ENCODE measurements at places on chromosomes 5 and 9.

DNA sequence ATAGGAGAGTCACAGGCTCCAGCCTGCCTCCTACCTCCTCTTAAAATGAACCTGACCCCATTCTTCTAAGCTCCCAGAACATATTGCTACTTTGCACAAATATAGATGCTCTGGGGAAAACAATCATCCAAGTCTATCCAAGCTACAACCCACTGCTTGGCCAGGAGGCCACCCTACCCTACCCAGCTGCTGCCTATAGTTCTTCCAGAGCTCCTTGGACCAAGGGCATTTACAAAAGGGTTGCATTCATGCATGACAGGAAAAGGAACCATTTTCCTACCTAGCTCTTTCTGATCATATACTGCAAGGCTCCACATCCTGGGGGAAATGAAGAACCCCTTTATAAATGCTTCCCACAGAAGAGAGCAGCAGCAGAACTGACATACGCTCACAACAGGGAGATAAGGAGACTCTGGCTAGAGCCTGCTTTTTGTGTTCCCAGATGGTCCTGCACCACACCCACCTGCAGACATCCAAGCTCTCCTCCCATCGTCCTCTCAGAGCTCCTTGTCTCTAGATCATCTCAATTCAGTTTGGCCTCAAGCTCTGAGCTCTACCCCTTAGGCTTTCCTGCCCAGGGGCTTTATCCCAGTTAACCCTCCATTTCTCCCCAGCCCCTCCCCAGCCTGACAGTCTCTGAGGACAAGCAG lies 185.5 kb downstream of the SPOCK1 start:
- DNase-seq, result no peak

GRCh38 chr5:179139111-179139935 lies 79.2 kb downstream of the ZNF354C start:
- DNase-seq, result no peak

DNA sequence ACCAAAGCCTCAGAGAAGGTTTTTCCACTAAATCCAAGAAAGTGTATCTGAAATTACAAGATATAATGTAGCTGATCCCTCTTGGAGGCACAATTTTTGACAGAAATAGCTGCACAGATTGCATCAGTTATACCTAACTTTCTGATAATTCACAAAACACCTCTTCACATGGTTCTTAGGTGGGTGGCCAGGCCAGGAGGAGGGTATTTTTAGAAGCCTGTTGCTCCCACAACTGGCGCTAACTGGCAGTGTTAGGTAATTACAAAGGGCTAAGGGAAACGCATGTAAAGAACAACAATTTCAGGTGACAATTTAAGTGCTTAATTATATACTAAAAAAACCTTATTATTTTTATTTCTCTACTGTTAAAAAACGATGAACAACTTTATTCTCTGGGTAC lies 247.9 kb downstream of the BNC2 start:
- no peak for DNase-seq

DNA sequence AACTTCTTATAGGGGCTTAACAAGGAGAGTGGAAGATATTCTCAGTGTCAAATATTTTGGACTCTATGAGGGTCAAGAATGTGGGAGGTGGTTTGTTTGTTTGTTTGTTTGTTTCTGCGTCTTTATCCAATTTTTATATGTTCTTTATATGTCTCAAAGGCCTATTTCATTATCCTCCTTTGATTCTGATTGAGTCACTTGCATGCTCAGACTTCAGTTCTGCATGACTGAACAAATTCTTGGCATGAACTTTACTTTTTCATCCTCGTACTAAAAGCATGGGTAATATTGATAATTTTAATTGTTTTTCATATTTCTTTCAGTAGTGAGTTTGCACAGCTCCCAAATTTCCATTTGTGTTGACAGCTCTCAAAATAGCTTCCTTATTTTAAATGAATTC lies 19.2 kb upstream of the ERBIN start:
- DNase-seq, result no peak

DNA sequence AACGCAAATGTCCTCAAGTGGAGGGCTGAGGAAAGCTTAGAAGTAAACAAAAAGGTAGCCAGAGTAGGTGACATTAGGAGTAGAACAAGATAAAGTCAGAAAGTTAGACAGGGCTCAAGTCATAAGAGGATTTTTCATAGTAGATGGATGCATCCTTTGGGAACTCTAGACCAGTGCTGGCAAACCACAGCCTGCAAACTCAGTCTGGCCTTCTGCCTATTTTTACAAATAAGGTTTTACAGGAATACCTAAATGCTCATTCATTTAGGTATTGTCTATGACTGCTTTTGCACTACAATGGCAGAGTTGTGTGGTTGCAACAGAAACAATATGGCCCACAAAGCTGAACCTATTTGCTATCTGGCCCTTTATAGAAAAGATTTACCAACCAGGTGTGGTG lies 116.0 kb upstream of the HMHB1 start:
- no peak for DNase-seq

GRCh38 chr5:139460455-139460854 lies 2.1 kb downstream of the ECSCR start:
- DNase-seq, result no peak

- no peak for DNase-seq
These were observed 151.2 kb upstream of the ADRA1B start for GRCh38 chr5:159765135-159765433.

DNA sequence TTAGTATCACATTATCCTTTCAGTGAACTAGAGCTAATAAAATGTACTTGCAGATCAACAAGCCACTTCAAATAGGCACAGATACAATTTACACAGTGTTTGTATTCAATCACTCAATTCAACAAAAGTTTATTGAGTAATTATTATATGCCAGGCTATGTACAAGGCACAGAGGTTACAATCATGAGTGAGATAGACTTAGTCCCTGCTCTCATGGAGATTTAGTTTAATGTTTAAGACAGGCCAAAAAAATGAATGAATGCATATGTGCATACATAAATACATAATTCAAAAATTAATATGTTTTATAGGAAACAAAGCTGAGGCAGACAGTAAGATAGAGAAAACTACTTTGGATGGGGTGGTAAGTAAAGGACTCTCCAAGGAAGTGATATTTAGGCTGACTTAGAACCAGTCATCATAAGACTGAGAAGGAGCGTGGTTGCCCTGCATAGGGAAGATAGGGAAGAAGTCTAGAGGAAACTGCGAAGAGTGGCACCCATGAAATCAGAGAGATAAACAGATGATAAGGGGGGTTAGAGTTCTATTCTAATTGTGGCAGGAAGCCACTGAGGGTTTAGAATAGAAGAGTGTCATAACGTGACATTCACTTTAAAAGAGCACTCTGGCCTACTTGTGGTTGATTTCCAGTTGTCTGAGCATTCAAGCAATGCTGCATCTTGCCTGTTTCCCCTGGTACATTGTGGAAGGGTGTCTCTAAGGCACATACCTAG lies 49.7 kb upstream of the GRAMD2B start:
- DNase-seq, result no peak

DNA sequence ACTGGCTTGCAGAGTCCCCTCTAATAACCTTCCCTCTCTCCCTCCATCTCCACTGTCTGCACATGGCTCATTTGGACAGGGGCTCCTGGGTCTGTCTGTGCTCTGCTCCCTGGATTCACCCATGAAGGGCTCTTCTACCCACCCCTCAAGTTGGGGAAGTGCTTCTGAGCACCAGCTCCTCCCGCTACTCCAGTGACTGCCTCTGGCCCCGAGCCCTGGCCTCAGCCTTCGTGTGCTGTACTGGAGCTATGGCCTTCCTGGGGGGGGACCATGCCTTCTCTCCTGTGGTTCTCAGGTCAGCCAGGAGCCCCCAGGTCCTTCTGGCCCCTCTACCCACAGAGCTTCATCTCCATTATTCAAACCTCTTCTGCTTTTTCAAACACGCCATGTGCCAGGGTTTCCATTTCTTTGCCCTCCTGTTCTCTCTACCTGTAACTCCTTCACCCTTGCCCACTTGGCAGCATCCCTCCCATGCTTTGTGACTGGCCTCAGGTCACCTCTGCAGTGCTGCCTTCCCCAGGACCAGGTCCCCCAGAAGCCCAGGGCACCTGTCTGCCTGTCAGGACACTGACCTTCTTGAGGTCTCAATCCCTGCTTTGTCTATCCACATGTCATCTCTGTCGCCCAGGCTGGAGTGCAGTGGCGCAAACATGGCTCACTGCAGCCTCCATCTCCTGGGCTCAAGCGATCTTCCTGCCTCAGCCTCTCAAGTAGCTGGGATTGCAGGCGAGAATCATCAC lies 9.5 kb downstream of the SH3PXD2B start:
- DNase-seq, result no peak

- DNase-seq, result no peak
These were observed 159.7 kb upstream of the SEMA6A start for GRCh38 chr5:116733991-116734975.

DNA sequence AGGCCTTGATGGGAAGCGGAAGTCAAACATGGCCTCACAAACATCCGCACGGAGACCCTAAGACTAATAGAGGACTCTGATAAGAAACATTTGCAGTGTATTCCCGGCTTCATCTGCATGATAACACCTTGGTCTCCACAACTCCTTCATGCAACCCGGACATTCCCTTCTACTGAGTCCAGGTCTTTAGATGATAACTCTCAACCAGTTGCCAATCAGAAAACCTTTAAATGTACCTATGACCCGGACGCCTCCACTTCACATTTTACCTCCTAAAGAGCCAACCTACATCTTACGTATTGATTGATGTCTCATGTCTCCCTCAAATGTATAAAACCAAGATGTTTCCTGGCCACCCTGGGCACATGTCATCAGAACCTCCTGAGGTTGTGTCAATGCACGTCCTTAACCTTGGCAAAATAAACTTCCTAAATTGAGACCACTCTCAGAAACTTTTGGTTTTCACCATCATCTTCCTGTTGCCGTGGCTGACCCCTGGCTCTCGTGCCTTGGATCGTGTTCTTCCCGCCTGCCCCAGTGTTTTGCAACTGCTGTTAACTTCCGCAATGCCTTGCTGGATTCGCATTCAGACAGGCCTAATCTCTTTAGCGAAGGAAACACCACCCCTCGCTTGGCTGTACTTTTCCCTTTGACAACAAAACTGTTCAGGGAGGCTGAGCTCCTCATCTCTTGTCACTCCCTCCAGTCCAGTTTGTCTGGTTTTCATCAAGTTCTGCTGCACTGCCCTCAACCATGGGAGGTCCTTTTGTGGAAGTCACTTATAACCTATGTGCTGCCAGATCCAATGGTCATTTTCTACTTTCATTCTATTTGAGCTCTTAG lies 1.1 kb upstream of the DAP start:
- DNase-seq, result no peak

DNA sequence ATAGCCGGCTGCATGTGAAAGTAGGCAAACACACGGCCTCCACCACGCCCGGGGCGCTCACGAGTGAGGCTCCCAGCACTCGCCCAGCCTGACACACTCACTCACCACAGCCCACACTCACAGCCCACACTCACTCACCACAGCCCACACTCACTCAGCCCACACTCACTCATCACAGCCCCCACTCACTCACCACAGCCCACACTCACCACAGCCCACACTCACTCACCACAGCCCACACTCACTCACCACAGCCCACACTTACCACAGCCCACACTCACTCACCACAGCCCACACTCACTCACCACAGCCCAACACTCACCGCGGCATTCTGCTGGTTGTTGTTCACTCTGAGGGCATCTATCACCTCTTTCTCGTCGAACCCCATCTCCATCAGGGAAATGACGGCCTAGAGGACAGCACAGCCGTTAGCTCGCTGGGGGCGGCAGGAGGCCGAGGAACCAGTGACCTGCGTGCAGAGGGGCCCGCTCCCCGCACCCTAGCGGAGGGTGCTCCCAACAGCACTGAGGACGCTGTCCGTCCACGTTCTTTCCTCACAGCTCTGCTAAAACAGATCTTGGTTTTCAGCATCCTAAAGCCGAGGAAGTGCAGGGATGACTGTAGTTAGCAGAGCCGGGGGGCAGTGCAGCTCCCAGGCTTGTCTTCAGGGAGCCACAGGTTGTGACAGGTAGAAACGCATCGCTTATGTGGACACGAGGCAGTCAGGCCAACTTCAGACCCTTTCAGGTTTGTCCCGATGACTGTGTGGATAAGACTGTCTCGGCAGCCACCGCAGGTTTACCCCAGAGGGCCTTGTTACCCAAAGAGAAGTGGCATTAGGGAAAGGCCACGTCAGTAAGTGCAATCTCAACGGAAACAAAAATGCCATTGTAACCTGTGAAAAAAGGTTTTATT lies 21.6 kb downstream of the UBAC1 start:
- peak; percentile 35 for DNase-seq

GRCh38 chr5:2697446-2698200 lies 53.9 kb downstream of the IRX2 start:
- DNase-seq, result no peak

GRCh38 chr5:32071351-32071944 lies 102.7 kb downstream of the GOLPH3 start:
- no peak for DNase-seq

GRCh38 chr5:81838307-81838906 lies 87.5 kb upstream of the SSBP2 start:
- DNase-seq, result peak; percentile 15

DNA sequence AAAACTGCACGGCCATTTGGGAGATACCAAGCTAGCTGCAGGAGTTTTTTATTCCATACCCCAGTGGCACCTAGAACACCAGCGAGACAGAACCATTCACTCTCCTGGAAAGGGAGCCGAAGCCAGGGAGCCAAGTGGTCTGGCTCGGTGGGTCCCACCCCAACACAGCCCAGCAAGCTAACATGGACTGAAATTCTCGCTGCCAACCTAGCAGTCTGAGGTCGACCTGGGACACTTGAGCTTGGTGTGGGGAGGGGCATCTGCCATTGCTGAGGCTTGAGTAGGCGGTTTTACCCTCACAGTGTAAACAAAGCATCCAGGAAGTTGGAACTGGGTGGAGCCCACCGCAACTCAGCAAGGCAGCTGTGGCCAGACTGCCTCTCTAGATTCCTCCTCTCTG lies 108.9 kb upstream of the CHD1 start:
- DNase-seq, result peak; percentile 57

GRCh38 chr9:136678624-136679023 lies 8.6 kb downstream of the AGPAT2 start:
- no peak for DNase-seq

DNA sequence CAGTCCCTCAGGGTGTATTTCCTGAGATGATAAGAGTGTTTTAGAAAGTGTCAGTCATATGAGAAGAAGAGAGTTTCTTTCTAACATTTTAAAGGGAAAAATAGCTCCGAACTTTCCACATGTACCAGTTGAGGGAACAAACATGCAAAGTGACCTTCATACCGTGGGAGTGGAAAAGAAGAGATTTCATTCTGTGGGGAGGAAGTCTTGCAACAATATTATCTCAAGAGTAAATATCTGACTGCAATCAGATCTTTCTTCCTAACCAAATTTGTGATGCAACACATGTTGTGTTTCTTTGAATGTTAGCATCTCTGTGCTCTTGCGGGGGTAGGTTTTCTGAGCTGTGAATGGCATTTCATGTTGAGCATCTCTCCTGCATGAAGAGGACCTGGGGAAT lies 30.6 kb downstream of the ANKRD55 start:
- no peak for DNase-seq
